Activated CD4-positive, alpha-beta T cell treated with anti-CD3 and anti-CD28 coated beads, Interleukin-2, amount 50 U/mL, for 24 hours (primary cell): ENCODE measurements at places on chromosomes 2 and 18.

DNA sequence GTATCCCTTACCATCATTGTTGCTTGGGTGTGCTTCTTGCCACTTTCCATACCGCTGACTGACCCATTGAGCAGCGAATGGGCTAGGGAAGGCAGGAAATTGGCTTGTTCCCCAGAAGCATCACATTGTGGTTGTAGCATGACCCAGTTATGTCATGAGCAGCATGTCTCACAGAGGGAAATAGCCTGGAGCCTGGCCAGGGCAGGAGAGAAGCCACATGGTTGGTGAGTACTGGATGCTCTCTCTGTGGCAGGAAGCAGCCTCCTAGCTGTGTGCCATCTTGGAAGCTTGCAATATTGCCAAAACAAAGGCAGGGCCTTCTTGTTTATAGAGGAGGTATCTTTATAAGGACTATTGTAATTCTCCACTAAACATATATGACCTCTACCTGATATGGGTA lies 482.6 kb downstream of the PIK3C3 start:
- DNase-seq, result no peak

- no peak for DNase-seq
Observed at GRCh38 chr2:188189356-188189755, 102.3 kb upstream of the GULP1 start.

DNA sequence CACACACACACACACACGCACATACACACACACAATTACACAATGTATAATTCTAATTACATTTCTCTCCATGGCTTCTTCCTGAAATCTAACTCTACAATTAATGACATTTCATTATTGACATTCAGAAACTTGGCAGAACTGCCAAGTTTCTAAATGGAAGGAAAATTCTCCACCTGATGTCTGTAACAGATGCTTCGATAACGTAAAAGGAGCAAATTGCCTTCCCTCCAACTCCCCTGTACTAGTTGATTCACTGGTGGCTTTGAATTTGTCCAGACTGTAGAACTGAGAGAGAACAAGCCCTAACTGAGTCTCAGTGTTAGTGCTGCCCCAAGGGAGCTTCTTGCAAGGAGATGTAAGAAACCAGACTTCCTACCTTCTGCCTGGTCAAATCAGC lies 255.1 kb upstream of the TMEM200C start:
- no peak for DNase-seq

DNA sequence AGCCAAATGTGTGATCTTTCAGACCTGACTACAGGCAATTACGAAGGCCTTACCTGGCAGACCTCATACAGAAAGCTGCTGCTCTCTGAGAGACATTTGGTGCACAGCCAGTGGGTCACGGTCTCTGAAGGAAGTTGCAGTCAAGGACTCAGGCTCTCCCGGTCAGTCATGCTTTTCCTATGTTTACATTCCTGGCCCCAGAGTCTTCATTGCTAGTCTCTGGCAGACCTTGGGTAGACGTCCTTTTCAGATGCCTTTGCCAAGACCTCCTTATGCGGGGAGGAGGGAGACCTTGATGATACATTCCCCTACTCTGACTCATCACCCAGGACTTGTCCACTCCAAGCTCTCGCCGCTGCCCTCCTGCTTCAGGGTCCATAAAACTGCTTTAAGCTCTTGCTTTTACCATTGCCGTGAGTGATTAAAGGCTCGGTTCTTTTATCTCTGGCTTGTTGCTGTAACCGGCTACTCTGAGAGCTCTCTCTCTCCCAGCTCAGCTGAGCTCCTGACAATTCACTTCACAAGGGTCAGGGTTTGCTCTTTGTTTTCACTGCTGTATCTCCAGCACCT lies 62.0 kb upstream of the SLC35F5 start:
- DNase-seq, result no peak

DNA sequence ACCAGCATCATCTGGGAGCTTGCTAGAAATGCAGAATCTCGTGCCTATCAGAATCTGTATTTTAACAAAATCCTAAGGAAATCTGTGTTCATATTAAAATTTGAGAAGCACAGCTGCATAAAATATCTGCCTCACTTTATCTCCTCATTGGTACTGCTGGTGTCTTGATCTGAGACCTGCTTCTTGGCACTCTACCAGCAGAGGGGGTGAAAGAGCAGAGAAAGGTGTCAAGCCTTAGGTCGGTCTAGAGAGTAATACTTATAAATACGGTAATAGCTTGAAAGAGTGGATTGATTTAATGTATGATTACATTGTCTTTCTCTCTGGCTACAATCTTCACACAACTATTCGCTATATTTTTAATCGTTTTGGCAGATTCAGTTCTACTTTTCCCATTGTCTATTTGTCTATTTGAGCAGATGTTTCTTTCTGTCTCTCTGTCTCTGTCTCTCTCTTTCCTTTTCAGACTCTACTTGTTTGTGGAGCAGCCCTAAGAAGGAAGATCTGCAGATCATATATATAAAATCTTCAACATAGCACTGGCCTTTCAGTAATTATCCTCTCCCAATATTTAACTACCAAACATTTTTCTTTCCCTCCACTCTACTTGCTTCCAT lies 1.7 kb upstream of the GCG start:
- DNase-seq, result peak; percentile 49

DNA sequence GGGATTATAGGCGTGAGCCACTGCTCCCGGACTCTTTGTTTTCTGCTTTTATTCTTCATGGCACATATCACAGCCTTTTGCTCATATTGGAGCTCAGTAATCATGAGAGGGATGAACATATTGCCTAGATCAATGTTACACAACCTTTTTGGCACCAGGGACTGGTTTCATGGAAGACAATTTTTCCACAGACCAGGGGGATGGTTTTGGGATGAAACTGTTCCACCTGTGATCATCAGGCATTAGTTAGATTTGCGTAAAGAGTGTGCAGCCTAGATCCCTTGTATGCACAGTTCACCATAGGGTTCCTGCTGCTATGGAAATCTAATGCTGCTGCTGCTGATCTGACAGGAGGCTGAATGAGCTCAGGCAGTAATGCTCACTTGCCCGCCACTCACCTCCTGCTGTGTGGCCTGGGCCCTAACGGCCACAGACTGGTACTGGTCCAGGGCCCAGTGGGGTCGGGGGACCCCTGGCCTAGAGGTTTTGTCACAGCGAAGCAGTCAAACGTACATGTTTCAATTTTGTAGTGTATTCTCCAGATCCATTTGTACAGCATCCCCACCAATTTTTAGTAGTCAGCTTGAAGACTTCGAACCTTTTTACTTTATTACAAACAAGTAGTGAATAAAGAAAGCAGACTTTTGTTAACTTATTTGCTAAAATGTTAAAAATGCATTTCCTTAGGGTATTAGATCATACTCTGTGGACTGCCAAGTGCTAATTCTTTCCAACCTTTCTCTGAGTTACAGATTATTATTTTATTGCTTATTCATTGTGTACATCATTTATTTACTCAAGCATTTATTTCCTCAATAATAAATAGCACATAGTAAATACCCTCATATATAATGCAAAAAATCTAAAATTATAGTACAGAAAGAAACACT lies 6.2 kb downstream of the DAW1 start:
- no peak for DNase-seq

DNA sequence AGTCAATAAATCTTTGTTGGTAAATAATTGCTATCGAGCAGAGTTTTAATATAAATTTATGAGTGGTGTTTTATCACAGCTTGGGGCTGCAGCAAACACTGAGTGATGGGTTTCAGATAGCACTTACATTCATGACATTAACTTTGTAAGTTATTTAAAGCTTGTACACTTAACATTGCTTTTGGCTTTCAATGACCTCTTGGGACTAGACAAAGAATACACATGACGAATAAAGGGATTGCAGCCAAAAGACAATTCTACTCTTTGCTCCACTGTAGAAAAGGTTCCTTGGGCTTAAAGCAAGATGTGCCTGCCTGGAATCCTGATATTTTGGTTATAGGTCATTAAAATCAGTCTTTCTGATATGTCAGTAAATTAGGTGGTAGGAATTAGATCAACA lies 299.5 kb downstream of the GBX2 start:
- DNase-seq, result no peak

DNA sequence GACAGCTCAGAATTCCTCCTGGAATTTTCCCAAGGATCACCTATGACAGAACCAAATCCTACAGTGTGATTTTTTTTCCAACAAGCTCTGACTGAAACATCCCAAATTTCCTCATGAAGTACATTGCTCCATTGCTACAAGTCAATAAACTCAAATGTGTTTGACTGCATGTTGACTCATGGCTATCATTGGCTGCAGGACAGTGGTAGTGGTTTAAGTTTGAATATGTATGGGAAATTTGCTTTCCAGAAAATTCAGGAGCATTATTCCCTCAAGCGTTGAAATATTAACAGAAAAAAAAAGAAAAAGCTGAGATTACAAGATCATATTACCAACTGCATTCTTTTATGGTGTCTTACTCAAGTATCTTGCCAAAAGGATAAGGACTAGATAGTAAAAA lies 402.8 kb upstream of the DSEL start:
- no peak for DNase-seq

DNA sequence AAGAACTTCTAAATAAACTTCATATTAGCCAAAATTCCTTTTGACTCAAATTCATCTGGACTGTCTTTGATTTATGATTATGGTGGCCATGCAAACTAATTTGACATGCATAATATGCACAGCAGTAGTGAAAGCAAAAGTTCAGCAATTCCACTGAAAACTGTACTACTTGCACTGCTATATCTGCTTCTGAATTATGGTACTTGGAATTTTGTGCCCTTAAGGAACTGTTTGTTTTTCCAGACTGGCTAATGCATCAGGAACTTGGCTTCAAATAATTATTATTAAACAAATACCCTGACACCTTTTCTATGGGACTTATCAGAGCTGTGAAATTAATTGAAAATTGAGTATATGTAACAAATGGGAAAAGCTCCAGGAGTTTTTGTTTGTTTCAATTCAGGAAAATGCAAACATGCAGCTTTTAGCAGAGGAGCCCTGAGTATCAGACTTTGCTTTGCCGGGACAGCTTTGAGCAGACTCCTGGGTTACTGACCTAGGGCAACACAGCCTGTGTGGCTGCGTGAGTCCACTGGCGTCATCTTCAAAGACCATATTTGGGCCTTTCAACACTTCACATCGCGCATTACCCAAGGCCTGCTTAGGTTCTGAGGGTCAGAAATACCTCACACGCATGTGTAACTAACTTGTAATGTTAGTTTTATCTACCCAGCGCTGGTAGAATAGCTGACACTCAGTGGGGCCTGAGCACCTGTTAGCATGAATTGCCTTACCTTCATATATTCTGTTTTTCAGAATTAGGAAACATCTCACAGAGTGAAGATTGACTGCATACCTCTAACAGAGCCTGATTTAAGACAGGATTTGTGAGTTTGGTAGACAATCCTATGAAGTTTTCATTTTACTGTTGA lies 35.4 kb downstream of the CFAP221 start:
- no peak for DNase-seq

- no peak for DNase-seq
Observed at GRCh38 chr2:173692068-173692467, 273.1 kb downstream of the SP3 start.

DNA sequence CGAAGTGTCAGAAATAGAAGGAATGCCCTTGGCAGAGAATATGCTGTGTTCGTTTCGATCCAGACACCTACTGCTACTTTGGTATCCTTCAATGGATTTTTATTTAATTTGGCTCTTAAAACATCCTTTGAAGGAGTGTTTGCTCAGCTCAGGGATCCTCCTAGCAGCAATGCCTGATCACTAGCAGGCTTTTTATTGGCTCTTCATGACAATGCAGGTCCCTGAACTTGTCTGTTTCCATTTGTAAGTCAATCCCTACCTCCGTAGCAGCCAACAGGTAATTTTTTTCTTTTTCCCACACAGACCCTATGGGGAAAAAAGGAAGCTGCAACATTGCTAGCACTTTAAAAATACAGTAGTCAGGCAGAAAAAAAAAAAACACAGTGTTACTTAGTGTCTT lies 366.2 kb upstream of the LRRTM1 start:
- no peak for DNase-seq

GRCh38 chr2:38750011-38750890 lies 910 bp downstream of the SRSF7 start:
- DNase-seq, result no peak

- DNase-seq, result no peak
Observed at GRCh38 chr2:239149501-239149900, 251.3 kb downstream of the HDAC4 start.

DNA sequence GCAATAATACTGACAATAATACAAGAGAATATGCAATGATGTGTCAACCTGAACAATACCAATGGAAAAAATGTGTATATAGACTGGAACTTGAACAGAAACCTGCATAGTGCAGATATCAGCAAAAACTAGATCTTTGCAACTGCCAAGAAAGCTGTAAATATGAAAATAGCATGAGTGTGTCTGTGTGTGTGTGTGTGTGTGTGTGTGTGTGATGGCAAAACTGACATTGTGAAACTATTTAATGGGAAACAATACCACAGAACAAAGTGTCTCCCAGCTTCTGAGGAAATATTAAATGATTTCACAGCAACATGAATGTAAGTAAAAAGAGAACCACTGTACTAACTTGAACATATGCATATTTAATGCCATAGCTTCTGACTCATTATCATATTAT lies 558.2 kb upstream of the LINC00305 start:
- no peak for DNase-seq

DNA sequence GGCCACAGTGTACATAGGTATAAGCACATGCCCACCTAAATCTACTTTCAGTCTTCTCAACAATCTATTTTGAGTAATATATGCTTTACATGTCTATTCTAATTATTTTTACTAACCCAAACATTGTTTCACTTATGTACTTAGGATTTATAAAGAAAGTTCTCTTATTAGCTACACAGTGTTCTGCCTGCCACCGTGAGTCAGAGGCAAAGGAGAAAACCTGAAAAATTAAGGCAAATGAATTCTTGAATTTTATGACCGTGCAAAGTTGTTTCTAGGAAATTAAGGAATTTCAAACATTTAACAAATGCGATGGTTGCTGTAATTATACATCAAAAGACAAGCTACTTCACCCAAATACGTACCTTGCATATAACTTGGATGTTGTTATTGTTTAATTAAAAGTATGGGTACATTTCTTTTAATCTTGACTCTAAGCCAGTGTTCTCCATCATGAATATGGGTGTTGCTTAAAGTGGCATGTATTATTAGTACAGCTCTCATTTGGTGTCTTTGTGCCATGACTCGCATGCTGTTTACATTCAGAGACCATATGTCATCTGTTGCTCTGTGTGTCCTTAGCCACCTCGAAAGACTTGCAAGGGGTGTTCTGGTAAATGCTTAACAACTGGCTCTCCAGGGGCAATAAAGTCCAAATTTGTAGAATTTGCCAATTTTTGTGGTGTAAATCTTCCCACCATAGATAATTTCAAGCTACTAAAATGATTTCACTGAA lies 154.3 kb upstream of the FN1 start:
- DNase-seq, result no peak

GRCh38 chr2:105784589-105784988 lies 39.9 kb downstream of the NCK2 start:
- DNase-seq, result no peak
